AG09309 (cell line): ENCODE measurements at places on chromosomes 3 and 15.
A peak's percentile ranks its signal among the peaks of the same experiment; 100 is the strongest.

- DNase-seq: no peak
Observed at GRCh38 chr15:55267401-55268175, 22.0 kb downstream of the RAB27A start.

GRCh38 chr3:13644341-13645117, 95.6 kb downstream of the FBLN2 start:
- peak; percentile 42 for DNase-seq

- no peak for DNase-seq
Observed at GRCh38 chr15:40872791-40873693, 992 bp downstream of the RHOV start.

GRCh38 chr3:159637883-159638542, 350.6 kb upstream of the IL12A start:
- no peak for DNase-seq

- DNase-seq: peak; percentile 17
Observed at GRCh38 chr3:104564045-104564643, 802.6 kb upstream of the ALCAM start.

GRCh38 chr3:105324951-105325350, 41.8 kb upstream of the ALCAM start:
- DNase-seq: no peak

- no peak for DNase-seq
Observed at GRCh38 chr3:5828251-5828650, 640.7 kb downstream of the EDEM1 start.

GRCh38 chr3:25555695-25556437, 108.8 kb downstream of the TOP2B start:
- DNase-seq: no peak

- DNase-seq: no peak
Observed at GRCh38 chr3:169952045-169952444, 14.6 kb upstream of the SEC62 start.

DNA sequence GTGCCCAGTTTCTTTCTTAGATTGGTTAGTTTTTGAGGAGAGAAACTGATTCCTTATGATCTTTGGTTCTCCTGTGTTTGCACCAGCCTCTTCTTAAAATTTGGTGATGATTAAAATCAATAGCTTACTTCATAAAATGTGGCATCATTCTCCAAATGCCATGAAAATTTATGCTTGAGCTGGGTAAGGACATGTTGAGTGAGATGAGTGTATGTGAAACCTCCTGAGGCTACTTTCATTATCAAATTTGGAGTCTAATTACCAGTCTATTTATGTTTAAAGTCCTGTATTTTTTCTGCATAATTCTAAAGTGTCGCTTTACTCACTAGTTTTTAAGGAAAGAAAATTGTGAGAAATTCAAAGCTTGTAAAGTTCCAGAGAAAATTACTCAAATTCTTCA, 102.1 kb downstream of the DIPK2A start:
- no peak for DNase-seq

- DNase-seq: no peak
Observed at GRCh38 chr3:194379231-194379630, 9.7 kb upstream of the LRRC15 start.

DNA sequence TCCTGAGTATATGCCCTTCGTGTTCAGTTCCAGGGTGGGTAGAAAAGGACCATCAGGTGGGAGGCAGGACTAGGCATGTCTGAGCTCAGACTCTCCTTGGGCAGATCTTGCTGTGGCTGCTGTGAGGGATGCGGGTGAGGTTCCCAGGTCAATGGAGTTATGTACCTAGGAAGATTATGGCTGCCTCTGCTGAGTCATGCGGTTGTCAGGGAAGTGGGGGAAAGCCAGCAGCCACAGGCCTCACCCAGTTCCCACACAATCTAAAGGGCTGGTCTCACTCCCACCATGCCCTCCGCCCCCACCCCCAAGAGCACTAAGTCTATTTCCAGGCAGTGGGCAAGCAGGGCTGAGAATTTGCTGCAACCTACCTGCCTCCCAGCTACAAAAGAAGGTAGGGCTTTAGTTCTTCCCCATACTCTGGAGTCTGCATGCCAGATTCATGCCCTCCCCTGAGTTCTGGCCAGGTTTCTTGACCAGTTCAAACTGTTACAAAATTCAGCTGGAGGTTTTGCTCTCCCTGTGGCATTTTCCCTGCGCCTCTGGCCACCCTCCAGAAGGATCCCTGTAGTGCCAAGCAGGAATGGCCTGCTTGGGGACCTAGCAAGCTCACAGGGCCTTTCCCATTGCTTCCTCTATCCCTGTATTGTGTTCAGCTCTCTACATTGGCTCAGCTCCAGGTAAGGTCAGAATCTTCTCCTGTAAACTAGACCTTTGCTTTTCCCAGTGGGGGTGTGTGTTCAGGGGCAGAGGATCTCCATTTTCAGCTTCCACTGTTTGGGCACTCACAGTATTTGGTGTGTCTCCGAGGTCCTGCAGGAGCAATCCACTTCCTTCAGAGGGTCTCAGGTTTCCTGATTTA, 12.7 kb upstream of the TMCO5A start:
- no peak for DNase-seq

- DNase-seq: no peak
Observed at GRCh38 chr3:129061888-129062834, 1.6 kb downstream of the GP9 start.

DNA sequence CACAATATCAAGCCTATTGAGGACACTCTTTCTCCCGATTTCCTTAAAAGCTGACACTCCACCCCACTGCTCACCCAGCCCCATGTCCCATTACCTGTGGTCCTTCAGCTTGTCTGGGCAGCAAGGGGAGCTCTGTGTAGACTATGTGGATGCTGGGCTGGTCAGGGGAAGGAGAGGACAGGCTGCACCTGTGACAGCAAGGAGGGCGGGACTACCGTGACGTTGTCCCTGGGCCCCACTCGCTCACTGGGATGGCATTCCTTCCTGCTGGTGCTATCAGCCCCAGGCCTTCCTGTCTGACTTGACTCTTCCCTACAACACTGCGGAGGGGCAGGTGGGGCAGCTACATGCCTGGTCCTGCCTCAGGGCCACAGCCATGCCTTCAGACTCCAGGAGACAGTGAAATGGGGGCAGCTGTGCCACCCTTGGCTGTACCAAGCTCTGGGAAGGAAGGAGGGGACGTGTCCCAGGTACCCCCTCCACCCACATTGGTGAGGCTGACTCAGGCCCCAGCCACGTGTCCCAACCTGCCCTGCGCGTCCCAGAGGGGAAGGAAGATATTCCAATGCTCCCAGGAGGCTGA, at the start of gene TMEM40:
Gene TMEM40, minus strand, starts transcription at position 163 of the 583 bp plus-strand sequence. CDS start 9,427 bp downstream, outside the sequence.
- no peak for DNase-seq

GRCh38 chr15:76138436-76138835, 78.7 kb downstream of the TMEM266 start:
- no peak for DNase-seq

DNA sequence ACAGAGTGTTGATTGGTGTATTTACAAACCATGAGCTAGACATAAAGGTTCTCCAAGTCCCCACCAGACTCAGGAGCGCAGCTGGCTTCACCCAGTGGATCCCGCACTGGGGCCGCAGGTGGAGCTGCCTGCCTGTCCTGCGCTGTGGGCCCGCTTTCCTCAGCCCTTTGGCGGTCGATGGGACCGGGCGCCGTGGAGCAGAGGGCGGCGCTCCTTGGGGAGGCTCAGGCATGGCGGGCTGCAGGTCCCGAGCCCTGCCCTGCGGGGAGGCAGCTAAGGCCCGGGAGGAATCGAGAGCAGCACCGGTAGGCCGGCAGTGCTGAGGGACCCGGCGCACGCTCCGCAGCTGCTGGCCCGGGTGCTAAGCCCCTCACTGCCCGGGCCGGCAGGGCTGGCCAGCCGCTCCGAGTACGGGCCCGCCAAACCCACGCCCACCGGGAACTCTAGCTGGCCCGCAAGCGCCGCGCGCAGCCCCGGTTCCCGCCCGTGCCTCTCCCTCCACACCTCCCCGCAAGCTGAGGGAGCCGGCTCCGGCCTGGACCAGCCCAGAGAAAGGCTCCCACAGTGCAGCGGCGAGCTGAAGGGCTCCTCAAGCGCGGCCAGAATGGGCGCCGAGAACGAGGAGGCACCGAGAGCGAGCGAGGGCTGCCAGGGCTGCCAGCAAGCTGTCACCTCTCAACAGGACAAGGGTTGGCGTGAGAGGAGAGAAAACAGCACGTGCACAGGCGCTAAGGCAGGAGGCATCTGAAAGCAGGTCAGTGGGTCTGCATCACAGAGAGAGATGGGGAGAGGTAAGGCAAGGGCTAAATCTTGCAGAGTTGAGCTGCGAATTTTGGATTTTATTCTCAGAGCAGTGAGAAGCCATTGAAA, 5.9 kb upstream of the EPB42 start:
- no peak for DNase-seq

- no peak for DNase-seq
Observed at GRCh38 chr3:52752045-52752660, 18.6 kb downstream of the NEK4 start.

DNA sequence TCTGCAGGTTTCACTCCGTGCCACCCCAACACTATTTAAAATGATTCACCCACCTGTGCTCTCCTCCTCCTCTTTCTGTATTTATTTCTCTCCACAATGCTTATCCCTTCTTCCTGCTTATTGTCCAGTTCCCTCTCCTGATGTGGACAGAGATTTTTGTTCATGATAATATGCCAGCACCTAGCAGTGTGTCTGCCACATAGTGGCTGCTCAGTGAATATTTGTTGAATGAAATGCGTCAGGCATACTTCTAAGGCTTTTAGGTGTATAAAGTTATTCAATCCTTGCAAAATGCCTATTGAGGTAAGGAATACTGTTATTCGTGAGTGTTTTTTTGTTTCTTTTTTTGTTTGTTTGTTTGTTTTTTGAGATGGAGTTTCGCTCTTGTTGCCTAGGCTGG, 67.5 kb upstream of the MME start:
- no peak for DNase-seq

DNA sequence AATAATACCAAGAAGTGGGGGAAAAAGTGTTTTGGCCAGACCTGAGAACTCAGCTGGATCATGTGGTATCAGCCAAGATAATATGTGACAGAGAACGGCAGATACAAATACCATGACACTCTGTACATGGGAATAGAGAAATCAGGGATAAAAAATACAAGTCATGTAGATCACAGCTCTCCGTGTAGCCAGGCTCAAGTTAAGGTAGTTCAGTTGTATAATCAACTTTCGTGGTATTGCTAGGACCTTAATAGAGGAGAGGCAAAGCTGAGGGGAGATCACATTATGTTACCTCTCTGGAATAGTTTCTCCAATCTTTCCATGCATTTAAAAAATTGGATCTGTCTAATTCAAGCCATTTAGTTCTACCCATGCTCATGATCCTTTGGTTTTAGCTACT, 179.8 kb downstream of the GHSR start:
- no peak for DNase-seq

DNA sequence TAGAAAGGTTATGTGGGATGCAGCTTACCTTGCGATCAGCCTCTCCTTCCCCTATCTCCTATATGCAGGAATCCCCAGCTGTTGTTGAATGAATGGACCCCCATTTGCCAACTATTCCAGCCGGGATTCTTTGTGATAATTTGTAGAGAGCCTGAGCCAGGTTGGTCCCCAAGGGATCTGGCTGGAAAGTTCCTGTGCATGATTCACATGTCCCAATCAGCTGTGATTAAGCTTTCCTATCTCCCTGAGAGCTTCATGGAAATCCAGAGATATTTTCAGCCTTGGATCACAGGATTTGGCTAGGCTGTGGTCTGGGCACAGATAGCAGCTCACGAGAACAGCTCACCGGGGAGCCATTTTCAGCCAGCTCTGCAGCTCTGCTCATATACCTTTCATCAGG, 76.7 kb downstream of the ARNT2 start:
- peak; percentile 89 for DNase-seq

DNA sequence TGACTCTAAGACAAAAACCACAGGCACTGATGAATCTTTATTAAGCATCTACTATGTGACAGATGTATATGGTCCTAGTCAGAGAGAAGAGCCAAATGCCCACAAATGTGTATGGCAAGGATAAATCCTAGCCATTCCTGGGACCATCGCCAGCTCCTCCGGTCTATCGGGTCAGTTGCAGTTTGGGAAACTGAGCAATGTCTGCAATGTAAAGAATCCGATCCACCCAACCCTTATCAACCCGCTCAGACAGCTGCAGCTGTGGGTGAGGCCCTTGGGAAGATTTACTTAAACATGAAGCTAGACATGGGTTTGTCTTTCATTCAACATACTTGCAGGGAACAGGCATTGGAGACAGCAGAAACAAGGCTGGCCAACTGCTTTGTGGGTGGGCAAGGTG, 40.5 kb upstream of the CDV3 start:
- no peak for DNase-seq

DNA sequence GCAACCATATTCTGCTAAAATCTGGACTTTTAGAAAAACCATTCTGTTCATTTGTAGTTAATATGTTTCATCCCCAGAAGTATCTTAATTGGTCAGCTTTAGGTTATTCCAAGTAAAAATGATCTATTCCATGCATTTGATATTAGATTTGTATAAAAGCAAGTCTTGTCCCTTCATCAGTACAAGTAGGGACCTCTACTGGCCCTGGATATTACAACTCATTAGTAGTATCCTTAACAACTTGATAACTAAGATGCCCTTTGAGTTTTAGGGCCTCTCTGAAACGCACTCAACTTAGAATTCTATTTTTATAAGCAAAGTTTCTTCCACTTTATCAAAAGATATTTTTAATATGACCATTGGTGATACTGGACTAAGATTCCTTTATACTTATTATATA, 25.3 kb upstream of the SELENOT start:
- no peak for DNase-seq
